Dermis blood vessel endothelial cell (primary cell): ENCODE measurements at places on chromosomes 4 and X. TPM values are rescaled to one million over a fixed set of nuclear protein-coding genes. Genes with fewer than 3 reads are reported as not detected.
A peak's percentile ranks its signal among the peaks of the same experiment; 100 is the strongest.

ARMCX2 gene
- total RNA-seq: 62.5 and 63.8 TPM in 2 replicates

GPRIN3 gene
- total RNA-seq: 0.51 and 1.5 TPM in 2 replicates

ATP2B3 gene
- under 0.01 TPM in 1 of 2 replicates, not detected in the other for total RNA-seq

P2RY10 gene
- total RNA-seq: not detected in 2 replicates

STBD1 gene
- total RNA-seq: 1.0 and 1.3 TPM in 2 replicates

DCAF4L1 gene
- 0.17 and 0.28 TPM in 2 replicates for total RNA-seq

FRAS1 gene
- total RNA-seq: 0.85 and 1.7 TPM in 2 replicates

CLDN34 gene
- total RNA-seq: not detected in 2 replicates

DNA sequence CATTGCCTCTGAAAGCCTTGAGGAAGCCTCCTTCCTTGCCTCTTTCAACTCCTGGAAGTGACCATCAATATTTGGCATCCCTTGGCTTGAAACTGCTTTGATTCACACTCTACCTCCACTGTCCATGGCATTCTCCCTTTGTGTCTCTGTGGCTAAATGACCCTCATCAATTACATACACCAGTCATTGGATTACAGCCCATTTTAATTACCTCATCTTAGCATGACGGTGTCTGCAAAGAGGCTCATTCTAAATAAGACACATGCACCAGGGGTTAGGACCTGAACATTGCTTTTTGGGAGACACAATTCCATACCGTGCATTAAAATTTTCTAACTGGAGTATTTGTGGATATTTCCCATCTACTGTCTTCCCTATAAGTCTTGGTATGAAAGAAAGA, 60.7 kb upstream of the FAM9A start:
- no peak for DNase-seq

GRCh38 chr4:85522277-85522676, 47.3 kb downstream of the ARHGAP24 start:
- no peak for DNase-seq

DNA sequence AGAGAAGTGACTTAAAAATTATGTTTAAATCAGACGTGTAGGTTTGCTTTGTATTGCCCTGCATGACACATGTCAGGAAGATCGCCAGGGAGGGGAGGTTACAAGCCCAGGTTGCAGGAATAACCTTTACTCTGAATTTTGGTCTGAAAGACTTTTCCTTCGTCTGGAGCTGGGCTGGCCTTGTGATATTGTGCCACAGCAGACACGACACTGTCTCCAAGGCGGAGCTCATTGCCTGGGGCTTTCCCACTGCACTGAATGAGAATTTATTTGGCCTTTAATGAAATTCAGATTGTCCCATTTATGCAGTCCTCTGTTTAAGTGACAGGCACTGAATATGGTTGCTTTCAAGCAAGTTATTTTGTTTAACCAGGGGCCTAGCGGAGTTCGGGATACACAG, 45.1 kb downstream of the RHOH start:
- DNase-seq: no peak

DNA sequence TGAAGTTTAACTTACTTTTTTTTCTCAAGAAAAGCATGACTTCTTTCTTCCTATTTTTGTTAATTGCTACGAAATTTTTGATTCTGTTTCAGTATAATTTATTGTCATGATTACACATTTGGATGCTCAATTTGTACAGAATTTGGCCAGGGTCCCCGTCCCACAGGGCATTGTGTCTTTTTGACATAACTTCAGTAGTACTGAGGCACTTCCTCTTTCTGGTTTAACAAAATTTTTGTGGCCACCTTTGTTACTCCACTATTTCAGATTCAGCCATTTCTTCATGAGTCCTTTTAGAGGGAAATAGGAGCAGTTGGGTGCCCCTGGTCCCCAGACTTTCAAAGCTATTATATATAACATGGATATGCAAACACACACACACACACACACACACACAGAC, 1248.7 kb downstream of the PCDH7 start:
- no peak for DNase-seq

- DNase-seq: peak; percentile 95
These were observed 70.7 kb downstream of the ANKRD50 start for GRCh38 chr4:124641715-124642381.

DNA sequence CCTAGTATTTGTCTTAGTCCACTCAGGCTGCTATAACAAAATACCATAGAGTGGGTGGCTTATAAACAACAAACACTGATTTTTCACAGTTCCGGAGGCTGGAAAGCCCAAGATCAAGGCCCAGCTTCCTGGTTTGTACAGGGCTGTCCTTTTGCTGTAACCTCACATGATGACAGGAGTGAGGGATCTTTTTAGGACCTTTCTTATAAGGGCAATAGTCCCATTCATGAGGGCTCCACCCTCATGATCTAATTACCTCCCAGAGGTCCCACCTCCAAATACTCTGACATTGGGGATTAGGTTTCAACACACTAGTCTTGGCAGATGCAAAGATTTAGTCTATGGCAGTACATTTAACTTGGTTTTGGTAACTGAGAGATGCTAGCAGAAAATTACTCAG, 20.9 kb downstream of the GPAT3 start:
- no peak for DNase-seq

- DNase-seq: no peak
These were observed 285.0 kb downstream of the CHIC1 start for GRCh38 chrX:73847991-73848390.

DNA sequence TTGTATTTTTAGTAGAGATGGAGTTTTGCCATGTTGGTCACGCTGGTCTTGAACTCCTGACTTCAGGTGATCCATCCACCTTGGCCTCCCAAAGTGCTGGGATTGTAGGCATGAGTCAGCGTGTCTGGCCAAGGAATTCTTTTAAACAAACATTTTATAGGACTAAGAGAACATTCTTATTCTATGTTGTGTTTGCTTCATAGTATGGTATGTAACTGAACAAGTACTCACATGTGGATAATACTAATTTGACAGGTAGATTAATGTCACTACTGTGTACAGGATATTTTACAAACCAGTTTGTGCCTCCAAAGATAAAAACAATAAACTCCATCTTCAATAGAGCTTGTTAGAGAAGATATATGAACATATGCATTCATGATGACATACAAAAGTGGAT, 1353.4 kb downstream of the PCDH7 start:
- no peak for DNase-seq

- DNase-seq: peak; percentile 49
These were observed 9.3 kb downstream of the APOO start for GRCh38 chrX:23898412-23898959.

- no peak for DNase-seq
These were observed 220.9 kb downstream of the SLC7A11 start for GRCh38 chr4:138021139-138021830.

DNA sequence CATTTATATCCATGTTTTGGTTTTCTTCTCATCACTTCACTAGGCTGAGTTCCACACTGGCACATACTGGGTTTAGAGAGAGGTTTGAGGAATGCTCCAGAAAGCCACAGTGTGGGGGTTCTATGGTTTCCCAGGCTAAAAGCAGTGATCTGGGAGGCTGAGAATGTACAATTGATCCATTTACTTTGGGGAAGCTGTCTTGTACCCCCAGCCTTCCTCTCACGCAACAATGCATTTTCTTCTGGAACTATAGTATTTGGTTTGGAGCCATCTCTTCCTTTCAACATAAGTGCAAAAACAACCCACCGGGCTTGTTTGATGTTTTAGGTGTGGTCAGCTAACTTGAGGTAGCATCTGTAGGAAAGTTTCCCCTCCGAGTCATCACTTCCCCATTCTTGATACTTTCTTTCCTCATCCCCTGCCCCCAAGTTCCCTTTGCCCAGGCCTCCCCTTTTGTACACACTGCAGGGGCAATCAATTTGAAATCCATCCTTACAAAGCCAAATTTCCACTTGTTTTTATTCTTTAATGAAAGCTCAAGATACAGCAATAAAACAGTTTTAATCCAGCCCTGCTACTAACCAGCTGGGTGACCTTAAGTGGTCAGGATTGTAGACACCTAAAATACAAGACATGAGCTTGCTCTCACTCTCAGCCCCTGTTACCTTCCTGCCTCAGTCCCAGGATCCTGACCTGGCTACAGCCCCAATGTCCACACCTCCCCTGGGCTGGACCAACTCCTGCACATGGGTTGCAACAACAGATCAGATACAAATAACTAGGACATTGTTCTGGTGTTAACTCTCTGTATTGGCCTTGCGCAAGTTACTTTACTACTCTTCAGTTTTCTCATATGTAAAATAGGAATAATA, 109.2 kb downstream of the FHDC1 start:
- DNase-seq: no peak

- no peak for DNase-seq
These were observed 105.6 kb downstream of the NEUROG2 start for GRCh38 chr4:112410364-112410763.

- no peak for DNase-seq
These were observed 338.8 kb downstream of the BCOR start for GRCh38 chrX:39758791-39759525.
